ENCODE measurements at places on chromosomes 2 and 18.

GRCh38 chr2:240998706-240998994 is 232 bp downstream of the SNED1 start:
- no peak for DNase-seq

DNA sequence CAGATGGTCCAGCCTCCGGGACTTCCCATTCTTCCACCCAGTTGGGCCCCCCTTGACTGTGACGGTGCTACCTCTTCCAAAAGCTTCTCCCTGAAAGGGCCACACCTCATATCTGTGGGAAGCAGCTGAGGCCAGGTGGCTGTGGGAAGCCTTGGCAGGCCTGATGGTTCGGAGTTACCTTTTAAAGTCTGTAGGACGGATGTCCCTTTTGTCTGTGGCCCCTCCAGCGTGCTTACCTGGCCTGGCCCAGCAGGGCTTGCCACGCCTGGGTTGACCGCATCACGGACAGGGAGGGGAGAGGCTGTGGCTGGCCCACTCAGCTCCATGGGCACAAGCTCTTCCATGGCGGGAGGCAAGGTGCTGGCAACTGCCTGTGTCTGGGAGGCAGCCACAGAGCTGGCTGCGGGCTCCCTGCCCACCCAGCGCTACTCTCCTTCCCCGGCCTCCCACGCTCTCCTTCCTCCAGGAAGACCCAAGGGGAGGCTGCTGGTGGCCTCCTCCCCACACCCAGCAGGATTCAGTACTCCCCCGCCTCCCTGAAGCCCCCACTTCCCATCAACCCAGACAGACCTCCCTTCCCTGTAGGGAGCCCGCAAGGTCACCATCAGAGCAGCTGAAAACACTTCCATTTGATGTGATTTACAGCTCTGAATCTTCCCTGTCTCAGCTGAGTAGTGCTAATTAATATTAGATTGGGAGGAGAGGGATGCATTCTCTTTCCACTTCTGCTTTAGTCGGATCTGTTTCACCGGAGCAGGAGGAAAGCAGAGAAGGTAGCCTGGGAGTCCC is 52.8 kb downstream of the EDAR start:
- DNase-seq: no peak

GRCh38 chr2:142885543-142885942 is 8.1 kb downstream of the KYNU start:
- DNase-seq: no peak

GRCh38 chr2:71558300-71559051 is 105.1 kb downstream of the DYSF start:
- DNase-seq: no peak

Data from activated naive CD4-positive, alpha-beta T cell (primary cell).